ENCODE measurements at places on chromosomes 2 and 18. TPM values are rescaled to one million over a fixed set of nuclear protein-coding genes. Genes with fewer than 3 reads are reported as not detected.

GRCh38 chr2:143068094-143068493 is 61.1 kb upstream of the ARHGAP15 start:
- DNase-seq: no peak

DNA sequence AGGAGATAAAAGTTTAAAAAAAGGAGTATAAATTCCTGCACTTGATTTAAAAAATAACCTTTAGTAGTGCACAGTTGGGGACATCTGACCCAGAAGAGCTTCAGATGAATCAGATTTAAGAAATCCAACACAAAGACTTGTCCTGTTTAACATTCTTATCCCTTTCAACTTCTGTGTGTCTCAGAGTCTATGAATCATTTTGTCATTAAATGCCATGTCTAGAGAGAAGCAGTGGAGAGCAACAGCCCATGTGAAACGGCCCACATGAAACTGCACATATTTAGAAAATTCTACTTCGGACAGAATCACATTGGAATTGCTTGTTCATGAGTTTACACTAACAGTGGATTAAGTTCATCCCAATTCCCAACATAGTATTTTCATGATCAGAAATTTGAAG is 278.6 kb downstream of the SLC8A1 start:
- DNase-seq: peak; percentile 14

The WDR75 gene
- total RNA-seq: 56.5 TPM

DNA sequence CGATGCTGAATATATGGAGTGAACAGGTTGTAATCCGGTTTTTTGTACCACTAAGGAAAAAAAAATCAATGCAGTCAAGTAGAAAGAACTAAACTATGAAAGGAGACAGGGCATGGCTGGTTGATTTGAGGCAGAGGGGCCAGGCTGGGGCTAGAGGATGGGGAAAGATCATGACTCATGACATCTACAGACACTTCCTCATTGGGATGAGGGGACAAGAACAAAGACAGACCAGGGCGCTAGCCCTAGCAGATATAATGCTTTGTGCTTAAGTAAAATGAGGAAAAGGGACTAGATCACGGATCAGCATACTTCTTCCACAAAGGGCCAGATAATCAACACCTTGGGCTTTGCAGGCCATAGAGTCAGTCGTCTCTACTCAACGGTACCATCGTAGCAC is 55.8 kb downstream of the ST6GAL2 start:
- DNase-seq: no peak

- DNase-seq: no peak
Observed at GRCh38 chr18:45670281-45670962, 53.6 kb upstream of the SLC14A1 start.

DNA sequence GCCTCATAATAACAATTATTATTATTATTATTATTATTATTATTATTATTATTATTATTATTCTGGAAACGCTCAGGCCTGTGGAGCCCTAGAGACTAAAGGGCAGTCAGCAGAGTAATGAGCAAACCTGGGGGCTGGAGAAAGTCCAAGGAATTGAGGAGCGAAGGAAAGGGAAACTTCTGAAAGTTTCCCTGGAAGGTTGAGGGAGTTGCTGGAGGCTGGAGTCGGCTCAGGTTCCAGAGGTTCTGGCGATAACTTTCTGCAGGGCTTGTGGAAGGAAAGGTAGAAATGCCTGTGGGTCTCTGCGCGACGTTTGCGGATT is 9.2 kb downstream of the POU3F3 start:
- no peak for DNase-seq

- DNase-seq: no peak
Observed at GRCh38 chr2:215613280-215613679, 177.4 kb upstream of the FN1 start.

DNA sequence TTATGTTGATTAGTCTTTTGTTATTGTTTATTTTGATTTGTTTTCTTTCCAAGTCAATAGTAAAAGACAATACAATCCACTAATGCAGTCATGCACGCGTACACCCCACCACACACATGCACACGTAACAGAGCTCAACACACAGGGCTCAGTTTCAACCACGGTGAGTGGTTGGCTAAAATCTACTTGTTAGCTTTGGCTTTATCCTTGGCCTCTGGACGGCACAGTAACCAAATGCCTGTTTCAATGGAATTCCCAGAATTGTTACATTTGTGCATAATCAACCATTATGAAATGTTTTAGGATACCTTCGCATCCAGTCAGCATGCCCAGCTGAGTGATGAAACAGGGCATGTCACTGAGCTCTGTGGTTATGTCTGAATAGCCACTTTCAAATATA is 53.2 kb downstream of the NYAP2 start:
- DNase-seq: no peak

- no peak for DNase-seq
Observed at GRCh38 chr2:173164396-173164795, 88.8 kb downstream of the MAP3K20 start.

DNA sequence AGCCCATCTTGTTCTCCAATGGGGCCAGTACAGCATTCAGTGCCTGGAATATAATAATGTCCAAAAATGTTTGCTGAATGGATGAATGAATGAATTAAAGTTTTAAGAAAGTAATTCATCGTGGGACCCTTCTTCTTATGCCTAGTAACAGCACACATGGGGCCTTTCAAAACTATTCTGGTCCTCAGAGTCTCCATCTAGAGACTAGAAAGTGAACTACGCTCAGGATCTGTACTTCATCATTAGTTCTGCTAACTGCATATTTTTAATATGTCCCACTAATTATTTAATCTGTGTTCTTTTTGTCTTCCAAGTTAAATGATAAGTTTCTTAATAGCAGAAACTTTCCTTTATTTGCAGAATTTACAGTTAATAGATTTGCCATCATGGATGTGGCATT is 172.5 kb downstream of the SMAD2 start:
- DNase-seq: peak; percentile 29

- DNase-seq: no peak
Observed at GRCh38 chr2:120770641-120771040, 35.0 kb downstream of the GLI2 start.

- no peak for DNase-seq
Observed at GRCh38 chr2:109317471-109318095, 188.6 kb downstream of the SH3RF3 start.

GRCh38 chr2:208807756-208808155 is 401.2 kb downstream of the PTH2R start:
- no peak for DNase-seq

GRCh38 chr2:212970132-212970531 is 181.3 kb downstream of the IKZF2 start:
- DNase-seq: no peak

GRCh38 chr2:192197357-192197756 is 2.6 kb upstream of the TMEFF2 start:
- DNase-seq: peak; percentile 11

GRCh38 chr2:180662941-180663471 is 317.4 kb upstream of the UBE2E3 start:
- no peak for DNase-seq

The DYSF gene
- 0.56 TPM for total RNA-seq

DNA sequence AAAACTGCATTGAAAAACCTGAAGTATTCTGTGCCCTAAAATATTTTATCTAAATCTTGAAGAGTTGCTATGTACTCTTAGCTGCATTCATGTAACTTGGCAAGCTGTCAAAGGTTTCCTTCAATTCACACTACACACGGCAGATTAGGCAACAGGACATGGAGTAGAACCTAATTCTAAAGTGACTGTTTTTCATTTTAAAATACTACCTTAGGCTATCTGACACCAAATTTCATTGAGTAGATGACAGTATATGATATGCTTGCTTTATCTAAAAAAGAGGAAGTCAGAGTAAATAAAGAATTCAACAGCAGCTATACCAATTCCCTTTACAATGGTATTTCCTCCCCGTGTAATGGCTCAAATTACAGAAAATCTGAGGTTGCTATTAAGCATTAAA is 45.4 kb downstream of the EXOC6B start:
- DNase-seq: peak; percentile 64

- DNase-seq: no peak
Observed at GRCh38 chr18:70036771-70037347, 89.2 kb upstream of the CD226 start.

GRCh38 chr2:10415640-10416039 is 32.5 kb downstream of the ODC1 start:
- no peak for DNase-seq

DNA sequence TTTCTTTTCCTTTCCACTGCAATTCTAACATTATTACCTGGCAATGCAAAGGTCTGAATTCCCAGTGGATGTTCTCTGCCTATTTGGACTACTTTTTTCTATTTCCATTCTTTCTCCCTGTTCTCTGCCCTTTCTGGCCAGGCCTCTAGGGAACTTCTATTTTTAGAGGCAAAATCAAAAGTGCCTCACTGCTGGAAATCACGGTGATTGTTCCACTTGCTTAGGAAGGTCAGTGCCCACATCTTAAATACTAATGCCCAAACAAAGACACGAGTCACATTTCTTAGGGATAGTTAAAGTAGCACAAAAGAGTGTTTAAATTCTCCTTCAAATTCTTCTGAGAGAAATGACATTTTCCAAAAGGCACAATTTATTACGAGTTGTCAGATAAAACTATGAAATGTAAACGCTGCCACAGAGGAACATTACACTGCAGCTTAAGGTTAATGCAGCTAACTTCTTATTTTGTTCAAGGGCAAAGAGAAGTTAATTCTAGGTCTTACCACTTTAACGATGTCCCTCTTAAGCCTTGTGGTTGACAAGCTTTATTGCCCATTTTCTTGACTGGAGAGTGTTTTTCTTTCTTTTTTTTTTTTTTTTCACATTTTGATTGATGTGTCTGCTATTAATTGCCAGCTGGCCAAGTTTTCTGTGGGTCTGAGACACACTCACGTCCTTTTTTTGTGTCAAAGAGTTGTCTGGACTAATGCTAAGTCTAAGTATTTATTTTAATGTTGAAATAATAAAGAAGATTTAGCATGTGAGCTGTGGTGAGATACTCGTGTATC is 34.7 kb downstream of the ST6GAL2 start:
- no peak for DNase-seq

The FOXI3 gene
- total RNA-seq: 0.66 TPM

The CYP26B1 gene
- 1.8 TPM for total RNA-seq

GRCh38 chr2:110780461-110780860 is 48.1 kb downstream of the ACOXL start:
- no peak for DNase-seq

DNA sequence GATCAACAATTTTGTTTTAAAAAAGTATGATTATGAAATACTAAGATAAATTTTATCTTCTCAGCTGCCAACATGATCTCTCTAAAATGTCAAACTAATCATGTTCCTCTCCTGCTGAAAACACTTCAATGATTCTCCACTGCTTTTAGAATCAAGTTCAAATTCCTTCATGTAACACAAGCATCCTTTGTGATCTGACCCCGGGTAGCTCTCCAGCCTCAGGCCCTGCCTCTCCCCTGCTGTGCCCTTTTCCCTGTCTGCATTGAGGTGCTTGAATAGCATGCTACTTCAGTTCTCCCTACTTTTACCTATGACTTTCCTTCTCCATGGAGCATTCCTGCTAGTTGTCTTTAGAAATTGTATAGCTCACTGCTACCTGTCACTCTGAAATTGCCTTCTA is 274.8 kb downstream of the PDE11A start:
- peak; percentile 81 for DNase-seq

DNA sequence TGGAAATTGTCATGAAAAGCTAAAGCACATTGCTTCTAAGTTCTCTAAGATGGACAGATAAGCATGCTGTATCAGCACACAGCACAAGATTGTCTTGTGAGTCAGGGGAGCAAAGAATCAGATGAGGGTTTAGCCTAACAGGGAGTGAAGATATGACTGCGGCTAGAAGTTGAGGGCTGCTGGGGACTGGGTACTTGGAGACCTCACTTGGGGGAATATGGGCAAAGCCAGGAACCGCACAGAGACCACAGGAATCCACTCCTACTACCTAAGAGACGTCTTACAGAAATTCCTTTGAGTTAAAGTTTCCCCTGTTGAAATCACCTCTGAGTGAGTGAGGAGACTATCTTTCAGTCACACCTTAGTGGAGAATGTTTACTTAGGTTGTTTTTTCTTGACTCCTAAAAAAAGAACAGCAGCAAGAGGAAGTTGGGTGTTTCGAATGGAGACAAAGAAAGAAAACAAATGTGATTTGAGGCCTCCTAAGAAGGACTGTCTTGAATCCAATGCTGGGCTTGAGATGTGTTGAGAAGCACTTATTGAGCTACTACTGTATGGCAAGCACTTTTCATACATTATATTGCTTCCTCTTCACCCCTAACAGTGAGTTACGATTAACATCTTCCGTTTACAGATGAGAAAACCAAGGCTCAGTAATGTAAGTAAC is 100.7 kb downstream of the ANKRD44 start:
- no peak for DNase-seq

The CERKL gene
- total RNA-seq: not detected

- no peak for DNase-seq
Observed at GRCh38 chr18:78979730-78980278, at the start of gene SALL3. Gene SALL3, plus strand, starts transcription at chr18:78979818. Its CDS starts 457 bp downstream, at chr18:78980275.

DNA sequence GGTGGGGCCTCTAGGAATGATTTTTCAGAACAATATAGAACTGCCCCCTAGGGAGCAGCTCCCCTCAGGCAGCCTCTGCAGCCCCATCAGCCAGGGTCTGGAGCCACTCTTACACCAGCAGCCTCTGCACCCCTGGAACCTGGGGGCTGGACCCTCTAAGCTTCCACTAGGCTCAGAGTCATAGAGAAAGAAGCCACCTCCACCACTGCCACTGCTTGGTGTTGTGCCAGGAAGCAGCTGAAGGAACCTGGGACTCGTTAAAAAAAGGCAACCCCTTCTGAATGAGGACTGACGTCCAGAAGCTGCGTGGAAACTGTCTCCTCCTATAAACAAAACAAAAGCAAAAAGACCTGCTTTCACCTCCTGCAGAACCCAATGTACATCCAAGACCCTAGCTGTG is 98.1 kb upstream of the HS6ST1 start:
- DNase-seq: no peak

DNA sequence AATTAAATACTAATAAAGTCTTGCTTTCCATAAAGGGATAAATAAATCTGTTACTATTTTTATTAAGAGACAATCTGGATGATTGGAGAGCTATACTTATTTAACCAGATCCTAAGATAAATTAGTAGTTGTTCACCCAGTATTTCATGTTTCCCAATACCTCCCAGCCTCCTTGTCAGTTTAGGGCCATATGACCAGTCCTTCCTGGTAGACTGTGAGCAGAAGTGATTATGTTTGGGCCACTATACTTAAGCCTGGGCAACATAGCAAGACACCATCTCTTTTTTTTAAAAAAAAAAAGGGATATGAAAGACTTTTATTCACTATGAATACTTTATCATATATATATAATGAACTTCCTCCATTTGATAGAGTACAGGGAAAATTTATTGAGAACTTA is 48.8 kb upstream of the PPM1B start:
- DNase-seq: no peak

- DNase-seq: no peak
Observed at GRCh38 chr2:240596491-240596931, 10.0 kb downstream of the CAPN10 start.

Data from SK-MEL-5 (cell line).